Cardiac fibroblast (primary cell): ENCODE measurements at places on chromosomes 12 and 14.

GRCh38 chr12:119156401-119157044 is 22.2 kb upstream of the HSPB8 start:
- DNase-seq = no peak

DNA sequence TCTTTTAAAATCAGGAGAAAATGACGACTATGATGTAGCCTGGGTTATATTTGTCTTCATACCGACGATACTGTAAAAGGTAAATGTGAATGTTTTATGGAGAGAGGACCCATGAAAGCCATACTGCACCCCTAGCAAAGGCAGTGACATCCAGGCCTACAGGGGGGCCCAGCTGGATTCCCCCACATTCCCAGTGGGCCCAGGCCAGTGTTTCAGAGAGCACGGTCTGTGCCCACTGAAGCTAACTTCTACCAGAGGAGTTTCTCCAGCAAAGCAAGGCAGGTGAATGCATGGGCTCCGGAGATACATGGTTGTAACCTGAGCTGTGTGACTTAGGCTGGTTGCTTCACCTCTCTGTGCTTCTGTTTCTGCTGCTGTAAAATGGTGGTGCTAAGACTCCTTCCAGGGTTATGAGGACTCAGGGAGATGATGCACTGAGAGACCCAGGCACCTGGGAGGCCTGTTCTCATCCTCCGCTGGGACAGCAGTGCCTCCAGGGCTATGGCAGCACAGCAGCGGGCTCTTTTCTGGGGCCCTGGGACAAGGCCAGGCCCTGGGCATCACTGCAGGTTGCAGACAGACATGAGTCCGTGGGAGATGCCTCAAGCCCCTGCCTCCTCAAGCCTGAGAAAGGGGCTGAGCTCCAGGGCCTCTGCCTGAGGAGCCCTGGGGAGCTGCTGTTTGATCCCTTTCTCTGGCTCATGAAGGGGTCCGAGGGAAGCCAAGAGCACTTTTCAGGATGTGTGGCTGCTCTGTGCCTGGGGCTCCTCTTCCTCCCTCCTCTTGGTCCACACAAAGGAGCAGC is 73.7 kb downstream of the SERPINA3 start:
- no peak for DNase-seq

DNA sequence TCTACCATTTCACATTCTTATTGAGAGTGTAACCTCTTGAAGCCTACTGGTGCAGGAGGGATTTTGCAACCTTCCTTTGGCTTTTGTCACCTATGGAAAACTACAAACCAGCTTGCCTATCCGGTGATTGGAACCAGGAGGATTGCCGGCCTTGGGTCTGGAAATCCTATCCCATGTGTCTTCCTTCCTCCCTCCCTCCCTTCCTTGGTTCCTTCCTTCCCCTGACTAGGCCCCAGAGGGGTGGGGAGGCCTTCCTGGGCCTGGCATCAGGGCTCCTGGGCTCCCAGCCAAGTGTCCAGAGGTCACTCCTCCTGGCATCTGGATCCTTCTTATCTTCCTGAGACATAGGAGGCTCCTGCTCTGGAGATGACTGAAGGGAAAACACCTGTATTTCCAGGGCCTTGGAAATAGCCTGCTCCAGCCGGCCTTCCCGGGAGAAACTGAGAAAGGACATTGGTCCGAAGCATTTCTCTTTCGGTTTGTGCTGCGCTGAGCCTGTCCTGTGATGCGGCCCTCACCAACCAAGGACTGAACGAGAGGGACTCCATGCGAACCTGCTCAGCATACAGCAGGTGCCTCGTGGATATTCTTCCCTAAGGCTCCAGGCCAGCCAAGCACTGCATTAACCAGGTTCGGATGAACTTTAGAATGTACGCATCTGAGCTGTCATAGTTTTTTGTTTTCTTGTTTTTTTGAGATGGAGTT is 43.4 kb downstream of the PSMA6 start:
- DNase-seq = peak; percentile 55

DNA sequence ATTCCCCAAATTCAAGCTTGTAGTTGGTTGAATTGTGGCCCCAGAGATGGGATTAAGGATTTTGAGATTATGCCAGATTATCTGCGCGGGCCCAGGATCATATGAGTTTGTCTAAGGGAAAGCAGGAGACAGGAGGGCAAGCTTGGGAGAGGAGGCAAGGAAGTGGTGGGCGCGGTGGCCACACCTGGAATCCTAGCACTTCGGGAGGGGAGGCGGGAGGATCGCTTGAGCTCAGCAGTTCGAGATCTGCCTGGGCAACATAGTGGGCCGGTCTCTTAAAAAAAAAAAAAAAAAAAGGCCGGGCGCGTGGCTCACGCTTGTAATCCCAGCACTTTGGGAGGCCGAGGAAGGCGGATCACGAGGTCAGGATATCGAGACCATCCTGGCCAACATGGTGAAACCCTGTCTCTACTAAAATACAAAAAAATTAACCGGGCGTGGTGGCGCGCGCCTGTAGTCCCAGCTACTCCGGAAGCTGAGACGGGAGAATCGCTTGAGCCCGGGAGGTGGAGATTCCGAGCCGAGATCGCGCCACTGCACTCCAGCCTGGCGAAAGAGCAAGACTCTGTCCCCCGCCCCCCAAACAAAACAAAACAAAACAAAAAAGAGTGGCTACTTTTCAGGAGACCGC is 881 bp upstream of the PUS1 start:
- peak; percentile 34 for DNase-seq

DNA sequence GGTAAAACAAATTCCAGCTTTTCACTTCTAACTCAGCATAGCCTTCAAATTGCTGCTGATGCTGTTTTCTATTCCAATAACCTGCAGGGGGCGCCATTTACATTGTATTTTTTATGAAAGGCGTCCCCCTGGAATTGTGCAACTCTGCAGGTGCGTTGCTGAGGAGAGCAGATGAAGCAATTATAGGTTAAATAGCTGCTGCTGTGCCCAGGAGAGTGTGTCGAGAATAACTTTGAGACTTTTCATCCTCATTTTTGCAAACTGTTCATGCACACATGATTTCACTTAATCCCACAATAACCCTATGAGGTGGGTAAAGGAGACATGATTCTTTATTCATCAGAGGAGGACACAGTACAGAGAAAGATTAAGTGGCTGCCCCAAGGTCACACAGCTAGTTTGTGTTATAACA is 75.7 kb downstream of the MYRFL start:
- DNase-seq = peak; percentile 78

- no peak for DNase-seq
Observed at GRCh38 chr14:56543436-56543835, 36.2 kb upstream of the TMEM260 start.

- DNase-seq = no peak
Observed at GRCh38 chr12:4717806-4718205, 2.4 kb upstream of the GALNT8 start.

DNA sequence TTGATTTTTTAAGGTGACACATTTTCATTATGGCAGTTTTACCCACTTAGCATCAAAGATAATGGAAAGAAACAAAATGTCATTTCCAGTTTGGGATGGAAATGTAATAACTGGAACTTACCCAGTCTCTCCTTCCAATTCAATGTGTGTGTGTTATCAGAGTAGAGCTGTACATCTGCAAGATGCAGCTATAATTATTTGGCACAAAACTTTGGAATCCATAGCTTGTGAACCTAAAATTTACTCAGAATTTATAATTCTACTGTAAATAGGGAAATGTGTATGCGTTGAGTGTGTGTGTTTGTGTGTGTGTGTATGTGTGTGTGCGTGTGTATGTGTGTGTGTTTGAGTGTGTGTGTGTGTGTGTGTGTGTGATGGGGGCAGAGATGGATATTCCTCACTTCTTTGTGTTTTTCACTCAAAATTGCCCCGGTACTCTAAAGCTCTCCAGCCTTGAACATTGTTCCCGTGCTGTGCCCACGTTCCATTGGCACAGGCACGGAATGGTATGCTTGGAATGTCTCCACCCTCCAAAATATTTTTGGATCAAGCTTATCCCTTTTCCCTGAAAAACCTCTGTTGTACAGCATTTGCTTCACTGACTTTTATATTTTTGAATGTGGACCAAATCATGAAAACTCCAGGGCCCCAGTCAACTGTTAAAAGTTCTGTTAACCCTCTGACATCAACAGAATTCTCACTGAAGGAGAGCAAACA is 150.2 kb upstream of the BMP4 start:
- DNase-seq = peak; percentile 28

DNA sequence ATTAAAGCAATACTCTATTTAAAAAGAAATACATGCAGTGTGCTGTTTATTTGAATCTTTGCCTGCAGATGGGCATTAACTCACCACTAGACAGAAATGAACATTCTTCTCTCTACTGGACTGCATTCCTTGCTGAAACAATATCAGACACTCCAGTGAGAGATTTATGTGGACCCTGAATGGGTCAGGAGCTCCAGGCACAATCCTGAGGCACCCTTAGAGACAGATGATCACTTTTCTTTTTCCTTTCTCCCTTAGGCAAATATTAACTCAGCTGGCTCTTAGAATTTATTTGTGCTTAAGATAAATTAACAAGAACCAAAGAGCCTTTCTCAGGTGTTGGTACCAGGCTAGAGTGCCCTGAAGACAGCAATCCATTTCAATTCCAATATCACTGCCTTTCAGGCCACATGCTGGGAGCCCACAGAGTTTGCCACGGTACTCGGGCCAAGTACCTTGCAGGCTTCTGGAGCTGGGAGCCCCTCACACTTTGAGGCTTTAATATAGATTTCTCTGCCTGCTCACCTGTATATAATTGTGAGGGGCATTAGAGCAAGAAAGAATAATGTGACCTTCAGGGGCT is 173.0 kb downstream of the EMP1 start:
- no peak for DNase-seq

DNA sequence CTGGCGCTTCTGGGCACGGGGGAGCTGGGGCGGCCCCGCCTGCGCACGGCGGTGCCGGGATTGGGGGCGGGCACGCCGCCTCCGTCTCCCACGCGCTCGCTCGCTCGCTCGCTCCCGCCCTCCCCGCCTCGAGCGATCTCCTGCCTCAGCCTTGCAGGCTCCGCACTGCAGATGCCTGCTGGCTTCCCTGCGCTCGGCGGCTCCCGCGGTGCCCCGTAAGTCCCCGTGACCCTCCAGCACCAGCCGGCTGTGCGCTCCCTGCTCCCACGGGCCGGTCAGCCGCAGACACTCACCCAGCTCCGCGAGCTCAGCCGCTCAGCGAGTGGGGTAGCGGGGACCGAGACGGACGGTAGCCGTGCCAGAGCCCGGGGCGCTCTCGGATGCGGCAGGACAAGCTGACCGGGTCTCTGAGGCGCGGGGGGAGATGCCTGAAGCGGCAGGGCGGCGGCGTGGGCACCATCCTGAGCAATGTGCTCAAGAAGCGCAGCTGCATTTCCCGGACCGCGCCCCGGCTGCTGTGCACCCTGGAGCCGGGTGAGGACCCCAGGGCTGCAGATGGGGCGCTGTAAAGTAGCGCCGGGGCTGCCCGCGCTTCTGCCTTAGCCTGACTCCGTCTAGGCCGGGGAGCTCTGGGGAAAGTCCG is at the start of gene TBC1D30:
Gene TBC1D30, plus strand, starts transcription at position 148 of the 643 bp plus-strand sequence. Its CDS starts 233 bp downstream, at position 381.
- DNase-seq = peak; percentile 10

DNA sequence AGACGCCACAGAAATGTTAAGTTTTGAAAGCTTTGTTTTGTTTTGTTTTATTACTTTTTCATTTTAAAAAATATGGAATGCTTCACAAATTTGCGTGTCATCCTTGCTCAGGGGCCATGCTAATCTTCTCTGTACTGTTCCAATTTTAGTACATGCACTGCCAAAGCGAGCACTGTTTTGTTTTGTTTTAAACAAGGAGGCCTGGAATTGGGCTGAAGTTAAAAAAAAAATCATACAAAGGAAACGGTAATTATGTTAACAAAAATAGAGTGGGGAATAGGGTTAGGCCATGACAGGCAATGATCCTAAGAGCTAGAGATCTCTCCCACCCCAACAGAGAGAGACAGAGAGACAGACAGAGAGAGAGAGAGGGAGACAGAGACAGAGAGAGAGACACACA is 57.0 kb downstream of the ZFP36L1 start:
- DNase-seq = no peak

- no peak for DNase-seq
Observed at GRCh38 chr12:78914859-78915331, 50.3 kb downstream of the SYT1 start.

DNA sequence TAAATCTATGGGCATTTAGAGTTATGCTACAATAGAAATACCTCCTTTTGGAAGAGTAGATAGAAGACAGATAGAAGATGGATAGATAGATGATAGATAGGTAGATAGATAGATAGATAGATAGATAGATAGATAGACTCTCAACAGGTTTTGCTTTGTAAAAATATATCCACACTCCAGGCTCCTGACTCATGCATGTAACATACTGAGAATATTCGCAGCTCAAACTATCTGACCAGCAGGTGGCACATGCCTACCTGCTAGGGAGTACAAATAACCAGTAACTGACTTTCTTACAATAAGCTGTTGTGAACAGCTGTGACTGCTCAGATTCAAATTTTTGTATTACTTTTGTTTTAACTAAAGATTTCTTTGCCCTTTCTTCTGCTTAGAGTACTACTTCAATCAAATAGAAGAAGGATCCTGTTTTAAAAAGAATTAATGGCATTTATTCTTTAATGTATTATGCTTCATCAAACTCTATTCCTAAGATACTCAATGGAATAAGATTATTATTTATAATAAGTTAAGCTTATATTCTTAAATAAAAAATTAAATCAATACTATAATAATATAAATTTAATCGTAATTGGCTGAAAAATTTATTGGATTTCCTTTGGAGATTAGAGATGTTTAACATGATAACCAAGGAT is 15.8 kb upstream of the CPNE8 start:
- DNase-seq = peak; percentile 87

- DNase-seq = peak; percentile 6
Observed at GRCh38 chr12:71799106-71799505, 40.5 kb upstream of the TBC1D15 start.
